ENCODE measurements at places on chromosomes 11 and 22.

DNA sequence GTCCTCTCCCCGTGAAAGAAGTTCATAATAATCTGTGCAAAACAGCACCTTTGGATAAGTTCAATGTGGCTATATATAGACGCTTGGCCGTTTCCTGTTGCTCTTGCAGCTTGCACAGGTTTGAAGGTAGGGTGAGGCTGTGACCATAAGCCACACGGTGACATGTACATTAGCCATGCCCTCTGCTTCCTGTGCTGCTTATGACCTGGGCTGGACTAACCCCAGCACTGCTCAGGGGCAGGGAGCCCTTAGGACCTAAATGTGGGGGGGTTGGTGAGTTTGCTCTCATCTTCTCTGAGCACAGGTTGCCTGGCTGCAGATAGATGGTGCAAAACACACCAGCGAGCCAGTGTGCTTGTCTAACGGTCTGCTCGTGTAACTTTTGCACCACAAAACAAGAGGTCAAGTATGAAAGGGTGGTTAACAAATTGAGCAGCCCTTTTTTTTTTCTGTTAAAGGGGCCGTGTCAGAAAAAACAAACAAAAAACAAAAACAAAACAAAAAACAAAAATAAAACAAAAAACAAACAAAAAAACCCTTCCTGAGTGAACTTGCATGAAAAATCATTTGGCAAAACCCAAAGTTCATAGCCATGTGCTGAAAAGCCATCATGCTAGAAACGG is 37.3 kb downstream of the FLI1 start:
- DNase-seq: no peak

- no peak for DNase-seq
These were observed 84.2 kb downstream of the CTTN start for GRCh38 chr11:70482529-70482917.

DNA sequence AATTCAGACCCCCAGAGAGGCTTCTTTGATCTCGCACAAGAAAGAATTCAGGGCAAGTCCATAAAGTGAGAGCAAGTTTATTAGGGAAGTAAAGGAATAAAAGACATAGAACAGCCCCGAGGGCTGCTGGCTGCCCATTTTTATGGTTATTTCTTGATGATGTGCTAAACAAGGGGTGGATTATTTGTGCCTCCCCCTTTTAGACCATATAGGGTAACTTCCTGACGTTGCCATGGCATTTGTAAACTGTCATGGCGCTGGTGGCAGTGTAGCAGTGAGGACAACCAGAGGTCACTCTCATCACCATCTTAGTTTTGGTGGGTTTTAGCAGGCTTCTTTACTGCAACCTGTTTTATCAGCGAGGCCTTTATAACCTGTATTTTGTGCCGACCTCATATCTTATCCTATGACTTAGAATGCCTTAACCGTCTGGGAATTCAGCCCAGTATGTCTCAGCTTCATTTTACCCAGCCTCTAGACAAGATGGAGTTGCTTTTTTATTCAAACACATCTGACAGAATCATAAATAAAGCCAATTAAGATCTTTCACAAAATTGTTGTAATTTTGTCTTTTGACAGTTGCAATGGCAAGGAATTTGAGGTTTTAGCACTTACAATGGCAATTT is 7.6 kb downstream of the DDIAS start:
- no peak for DNase-seq

- no peak for DNase-seq
These were observed 1127.1 kb upstream of the CNTN5 start for GRCh38 chr11:97893612-97894011.

- no peak for DNase-seq
These were observed 71.8 kb downstream of the CTTN start for GRCh38 chr11:70470127-70470526.

GRCh38 chr11:8917157-8917825 is 6.3 kb downstream of the AKIP1 start:
- DNase-seq: no peak

- no peak for DNase-seq
These were observed 417 bp upstream of the PHETA2 start for GRCh38 chr22:42073621-42074041.

DNA sequence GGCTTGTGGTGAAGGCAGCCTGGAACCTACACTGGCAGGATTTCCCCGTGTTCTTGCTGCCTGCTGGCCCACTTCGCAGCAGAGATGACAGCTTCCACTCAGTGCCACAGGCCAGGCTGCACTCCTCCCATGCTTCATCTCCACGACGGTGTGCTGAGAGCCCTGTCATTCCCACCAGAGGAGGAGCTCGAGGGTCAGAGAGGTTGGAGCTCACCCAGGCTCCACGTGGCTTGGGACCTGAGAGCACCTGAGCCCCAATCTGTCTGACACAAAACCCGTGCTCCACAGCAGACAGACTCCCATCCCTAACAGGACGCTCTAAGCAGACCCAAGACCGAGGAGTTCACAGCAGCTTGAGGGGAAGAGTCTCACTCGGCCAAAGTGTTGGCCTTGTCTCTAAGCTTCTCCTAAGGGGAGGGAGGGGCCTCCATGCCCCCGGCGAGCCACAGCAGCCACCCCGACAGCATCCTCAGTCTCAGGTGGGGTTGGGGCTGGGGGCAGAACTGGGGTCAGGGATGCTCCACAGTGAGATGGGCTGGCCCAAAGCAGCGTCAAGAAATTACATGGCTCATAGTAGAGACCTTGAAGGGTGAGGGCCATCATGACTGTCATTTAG is 10.7 kb downstream of the LRFN4 start:
- no peak for DNase-seq

GRCh38 chr11:200224-201003 is 6.8 kb downstream of the BET1L start:
- no peak for DNase-seq

DNA sequence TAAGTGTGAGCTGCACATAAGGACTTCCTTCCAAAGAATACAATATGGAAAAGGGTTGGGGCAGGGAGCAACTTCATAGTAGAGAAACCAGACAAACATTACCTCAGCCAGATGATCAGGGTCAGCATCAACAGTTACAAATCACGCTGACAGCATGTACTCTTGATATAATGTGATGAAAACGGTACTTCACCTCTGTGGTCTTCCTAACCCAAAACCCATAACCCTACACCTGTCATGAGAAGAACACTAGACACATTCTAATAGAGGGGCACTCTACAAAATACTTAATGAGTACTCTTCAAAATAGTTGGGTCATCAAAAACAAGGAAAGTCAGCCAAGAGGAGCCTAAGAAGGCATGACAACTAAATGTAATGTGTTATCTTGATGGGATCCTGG is 43.9 kb downstream of the RRAS2 start:
- no peak for DNase-seq

GRCh38 chr11:66189031-66189745 is 79.3 kb upstream of the RAB1B start:
- no peak for DNase-seq

DNA sequence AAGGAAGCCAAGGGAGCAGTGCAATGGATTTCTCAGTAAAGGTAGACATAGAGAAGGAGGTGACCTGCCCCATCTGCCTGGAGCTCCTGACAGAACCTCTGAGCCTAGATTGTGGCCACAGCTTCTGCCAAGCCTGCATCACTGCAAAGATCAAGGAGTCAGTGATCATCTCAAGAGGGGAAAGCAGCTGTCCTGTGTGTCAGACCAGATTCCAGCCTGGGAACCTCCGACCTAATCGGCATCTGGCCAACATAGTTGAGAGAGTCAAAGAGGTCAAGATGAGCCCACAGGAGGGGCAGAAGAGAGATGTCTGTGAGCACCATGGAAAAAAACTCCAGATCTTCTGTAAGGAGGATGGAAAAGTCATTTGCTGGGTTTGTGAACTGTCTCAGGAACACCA is 6.6 kb downstream of the TRIM22 start:
- no peak for DNase-seq

DNA sequence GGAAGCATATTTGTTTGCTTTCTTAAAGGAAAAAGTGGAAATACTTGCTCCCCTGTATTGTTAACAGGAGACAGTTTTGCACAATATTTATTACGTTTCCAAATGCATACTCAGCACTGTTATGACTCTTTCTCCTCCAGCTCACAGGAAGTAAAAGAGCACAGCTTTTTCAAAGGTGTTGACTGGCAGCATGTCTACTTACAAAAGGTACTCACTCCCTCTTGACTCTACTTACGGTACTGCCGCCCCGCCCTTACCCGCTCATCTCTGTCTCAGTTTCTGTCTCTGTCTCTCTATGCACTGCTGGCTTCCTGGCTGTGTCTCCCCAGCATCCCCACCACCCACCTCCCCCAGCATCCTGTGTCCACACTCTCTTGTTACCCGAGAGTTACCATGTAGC is 32.2 kb upstream of the MYO18B start:
- DNase-seq: no peak

- no peak for DNase-seq
These were observed 58.4 kb downstream of the DGCR2 start for GRCh38 chr22:19063581-19064353.

All from natural killer cell (primary cell).